ENCODE measurements at places on chromosomes 11 and 22.

DNA sequence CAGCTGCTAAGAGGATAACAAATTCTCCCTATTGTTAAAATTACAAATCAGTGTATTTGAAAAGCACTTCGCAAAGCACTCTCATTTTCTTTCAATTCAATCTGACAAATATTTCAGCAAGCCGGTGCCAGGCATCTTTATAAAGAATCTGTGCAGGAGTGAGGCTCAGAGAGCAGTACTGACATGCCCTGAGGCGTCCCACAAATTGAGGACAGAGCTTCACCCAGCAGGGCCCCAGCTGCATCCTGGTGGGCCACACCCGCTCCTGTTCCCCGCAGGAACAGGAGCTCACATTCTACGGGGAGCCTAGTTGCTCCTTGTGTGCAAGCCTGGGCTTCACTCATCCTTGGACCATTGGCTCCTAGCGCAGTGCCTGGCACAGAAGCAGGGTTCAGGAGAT lies 60.9 kb upstream of the EIF3D start:
- no peak for DNase-seq

DNA sequence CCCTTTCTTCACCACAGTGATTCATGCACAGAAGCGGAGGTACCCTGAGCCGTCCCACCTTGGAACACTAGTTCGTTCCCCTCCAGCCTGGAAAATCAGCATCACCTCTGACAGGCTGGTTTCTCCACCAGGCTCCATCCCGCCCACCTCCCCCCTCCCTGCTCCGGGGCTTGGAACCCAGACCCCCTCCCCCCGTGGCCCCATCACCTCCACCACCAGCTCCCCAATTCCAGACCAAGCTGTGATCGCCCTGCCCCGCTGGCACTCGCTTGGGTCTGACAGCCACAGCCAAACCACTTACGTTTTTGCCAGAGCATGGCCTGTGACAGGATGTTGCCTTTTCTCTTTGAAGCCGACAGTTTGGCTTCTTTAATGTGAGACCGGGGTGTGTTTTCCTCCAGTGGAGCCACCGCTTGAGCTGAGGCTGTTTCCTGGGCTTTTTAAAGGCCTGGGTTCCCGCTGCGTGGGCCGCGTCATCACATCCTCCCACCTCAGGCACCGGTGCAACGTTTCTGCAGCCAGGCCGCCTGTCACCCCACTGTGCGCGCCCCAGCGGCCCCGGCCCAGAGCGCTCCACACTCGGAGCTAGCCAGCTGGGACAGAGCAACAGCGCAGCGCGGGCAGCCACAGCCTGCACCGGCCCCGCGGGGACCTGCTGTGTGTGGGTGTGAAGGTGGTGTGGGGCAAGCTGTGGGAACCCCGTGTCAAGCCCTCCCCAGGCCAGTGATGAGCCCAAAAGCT lies at the start of gene POU2AF1:
TSS of gene POU2AF1 (minus strand) at position 415 of the 741 bp plus-strand sequence. CDS start at position 317, 98 bp downstream.
- DNase-seq: no peak

DNA sequence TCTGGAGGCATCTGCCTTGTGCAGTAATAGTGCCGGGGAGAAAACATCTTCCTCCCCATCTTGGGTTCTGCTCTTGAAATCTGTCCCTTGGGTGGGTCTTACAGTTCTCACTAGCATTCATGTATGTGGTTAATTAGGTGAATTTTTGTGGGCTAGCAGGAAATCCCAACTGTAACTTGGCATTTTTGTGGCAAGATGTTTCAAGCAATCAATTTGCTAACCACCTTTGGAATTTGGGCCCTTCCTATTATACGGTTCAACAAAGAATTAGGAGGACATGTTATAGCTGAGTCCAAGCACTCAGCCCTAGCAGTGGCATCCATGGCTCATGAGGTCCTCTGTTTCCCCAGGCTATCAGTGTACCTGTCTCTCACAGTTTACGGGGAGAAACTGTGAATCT lies 89.1 kb upstream of the MTNR1B start:
- DNase-seq: no peak

DNA sequence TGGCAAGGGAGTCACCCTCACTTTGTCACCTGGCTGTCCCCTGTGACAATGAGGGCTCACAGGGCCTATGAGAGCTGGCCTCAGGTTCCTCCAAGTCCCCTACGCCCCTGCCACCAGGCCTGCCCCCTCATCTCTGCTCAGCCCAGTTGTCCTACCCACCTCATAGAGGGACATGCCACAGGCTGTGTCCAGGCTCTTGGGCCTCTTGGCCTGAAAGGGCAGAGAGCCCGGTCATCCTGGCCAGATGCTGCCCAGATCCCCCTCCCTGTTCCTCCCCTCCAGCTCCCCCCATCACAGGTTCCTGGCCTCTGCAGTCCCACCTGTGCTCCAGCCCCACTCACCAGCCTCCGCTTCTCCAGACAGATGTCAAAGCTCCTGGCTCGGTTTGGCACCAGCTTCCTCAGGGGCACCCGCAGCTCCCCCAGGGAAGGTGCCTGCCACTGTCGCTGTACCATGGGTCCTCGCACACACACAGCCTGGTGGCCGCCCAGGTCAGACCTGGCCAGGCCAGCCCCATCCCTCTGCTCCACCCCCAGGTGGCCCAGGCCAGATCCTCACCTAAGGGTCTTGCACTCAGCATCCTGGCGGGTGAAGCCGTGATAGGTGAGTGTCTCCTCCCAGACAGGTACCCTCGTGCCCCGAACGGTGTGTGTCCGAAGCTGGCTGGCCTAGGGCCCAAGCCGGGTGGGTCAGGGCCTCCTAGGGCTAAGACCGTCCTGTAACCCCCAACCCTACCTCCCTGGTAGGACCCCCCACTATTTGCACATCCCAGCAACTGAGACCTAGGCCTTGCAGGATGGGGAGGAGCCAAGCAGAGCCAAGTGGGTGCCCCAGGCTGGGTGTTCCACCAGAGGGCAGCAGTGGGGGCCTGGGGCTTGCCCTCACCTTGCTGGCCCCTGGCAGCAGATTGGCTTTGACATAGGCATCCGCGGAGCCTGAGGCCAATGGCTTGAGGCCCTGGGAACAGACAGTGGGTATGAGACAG lies 8.3 kb downstream of the NDUFV1 start:
- DNase-seq: no peak

- DNase-seq: no peak
Measured at GRCh38 chr22:36808721-36809344, 8.0 kb downstream of the PVALB start.

DNA sequence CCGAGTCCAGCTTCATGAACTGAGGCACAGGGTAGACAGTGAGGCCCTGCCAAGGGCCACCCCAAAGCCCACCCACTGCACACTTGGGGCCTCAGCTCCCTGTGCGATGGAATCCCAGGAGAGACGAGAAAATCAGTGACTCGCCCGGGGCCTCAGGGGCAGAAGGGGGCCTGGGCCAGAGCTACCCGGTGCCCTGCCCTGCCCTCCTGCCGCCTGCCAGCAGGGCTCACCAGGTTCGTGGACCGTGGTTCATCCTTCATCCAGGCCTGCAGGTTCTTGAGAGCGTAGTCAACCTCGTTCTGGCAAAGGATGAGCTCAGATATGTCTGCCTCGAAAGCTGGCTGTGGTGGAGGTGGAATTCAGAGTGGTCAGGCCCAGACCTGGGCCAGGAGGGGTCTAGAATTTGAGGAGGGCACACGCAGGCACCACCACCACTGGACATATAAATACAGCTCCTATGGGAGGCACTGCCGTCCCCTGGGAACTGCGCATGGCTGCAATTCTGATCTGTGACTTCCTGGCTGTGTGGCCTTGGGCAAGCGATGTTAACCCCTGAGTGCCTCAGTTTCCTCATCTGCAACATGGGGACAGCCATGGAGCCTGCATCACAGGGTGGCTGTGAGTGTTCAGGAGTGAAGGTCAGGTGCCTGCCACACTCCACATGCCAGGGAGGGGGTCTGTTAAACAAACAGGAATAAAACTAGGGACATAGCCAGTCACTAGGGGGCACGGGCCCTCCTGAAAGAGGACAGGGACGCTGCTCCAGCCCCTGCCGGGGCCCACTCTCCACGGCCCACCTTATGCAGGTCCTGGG lies 7.5 kb downstream of the ALDH3B2 start:
- no peak for DNase-seq

- DNase-seq: no peak
Measured at GRCh38 chr11:73160005-73160760, 18.1 kb upstream of the FCHSD2 start.

GRCh38 chr11:75371949-75372876 lies 20.8 kb upstream of the ARRB1 start:
- DNase-seq: no peak

GRCh38 chr11:129894278-129895125 lies 876 bp downstream of the NFRKB start:
- no peak for DNase-seq

Data from DMS 273 treated with DMSO at 0.1 percent for 48 hours (cell line).